ENCODE measurements at places on chromosomes 4 and X.

- DNase-seq: no peak
Observed at GRCh38 chr4:148053298-148054003, 321.6 kb downstream of the ARHGAP10 start.

- DNase-seq: no peak
Observed at GRCh38 chr4:183801457-183802165, 103.5 kb upstream of the STOX2 start.

- DNase-seq: no peak
Observed at GRCh38 chrX:141760761-141761160, 62.2 kb upstream of the SPANXD start.

DNA sequence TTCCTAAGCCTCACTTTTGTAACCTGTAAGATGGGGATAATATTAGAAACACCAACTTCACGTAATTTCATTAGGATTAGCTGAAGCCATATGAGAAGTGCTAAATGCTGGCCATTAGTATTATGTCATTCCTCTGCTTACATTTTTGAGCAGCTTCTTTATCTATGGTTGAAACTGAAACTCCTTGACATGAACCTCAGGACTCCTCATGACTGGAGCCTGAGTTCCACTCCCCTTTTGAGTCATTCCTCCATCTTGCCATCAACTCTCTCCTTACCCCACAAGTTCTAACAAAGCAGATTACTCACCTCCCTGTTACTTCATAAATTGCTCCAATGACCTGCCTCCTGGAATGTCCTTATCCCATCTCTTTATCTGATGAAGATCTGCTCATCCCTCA is 123.2 kb upstream of the KCNIP4 start:
- DNase-seq: no peak

DNA sequence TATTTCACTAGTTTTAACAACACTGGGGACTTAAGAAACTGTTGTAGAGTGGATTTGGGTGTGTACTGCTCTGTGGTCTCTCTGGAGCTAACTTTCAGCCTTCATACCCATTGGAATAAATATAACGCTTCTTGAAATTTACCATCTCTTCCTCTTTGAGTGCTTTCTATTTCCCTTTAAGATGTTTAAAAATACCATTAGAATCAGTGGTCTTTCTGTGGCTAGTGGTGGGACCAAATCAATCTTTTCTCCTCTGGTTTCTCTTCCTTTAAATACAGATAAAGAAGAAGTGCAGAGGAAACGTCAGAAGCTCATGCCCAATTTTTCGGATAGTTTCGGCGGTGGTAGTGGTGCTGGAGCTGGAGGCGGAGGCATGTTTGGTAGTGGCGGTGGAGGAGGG is 92.0 kb downstream of the NFKB1 start:
- DNase-seq: no peak

DNA sequence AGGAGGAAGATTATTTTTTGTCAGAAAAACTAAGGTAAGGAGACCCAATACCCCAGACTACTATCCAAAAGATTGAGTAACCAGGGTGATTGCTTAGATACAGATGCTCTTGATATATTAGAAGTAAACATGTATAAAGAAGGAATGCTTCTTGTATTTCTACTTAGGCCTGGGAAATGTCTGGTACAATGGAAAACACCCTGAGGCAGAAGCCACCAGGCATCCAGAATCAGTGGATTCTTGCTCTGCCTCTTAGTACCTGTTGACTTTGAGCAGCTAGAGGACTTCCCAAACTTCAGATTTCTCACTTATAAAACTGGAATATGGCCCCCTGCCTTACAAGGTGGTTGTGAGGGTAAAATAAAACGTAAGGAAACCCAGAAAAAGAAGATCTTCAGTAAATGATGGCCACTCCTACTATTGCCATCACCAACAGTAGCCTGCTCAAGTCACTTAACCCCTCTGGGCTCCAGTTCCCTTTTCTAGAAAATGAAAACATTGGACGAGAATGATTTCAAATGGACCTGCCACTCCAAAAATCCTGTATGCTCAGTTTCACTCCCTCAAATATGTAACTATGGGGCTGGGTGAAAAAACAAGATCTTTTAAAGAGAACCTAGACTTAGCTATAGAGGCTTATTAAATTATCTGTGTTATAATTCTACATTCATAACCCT is 56.6 kb downstream of the AMELX start:
- DNase-seq: no peak

Data from activated T-cell treated with anti-CD3 and anti-CD28 coated beads, Interleukin-2, amount 50 U/mL, for 24 hours (primary cell).